ENCODE measurements at places on chromosomes 5 and 9. TPM values are rescaled to one million over a fixed set of nuclear protein-coding genes. Genes with fewer than 3 reads are reported as not detected.

DNA sequence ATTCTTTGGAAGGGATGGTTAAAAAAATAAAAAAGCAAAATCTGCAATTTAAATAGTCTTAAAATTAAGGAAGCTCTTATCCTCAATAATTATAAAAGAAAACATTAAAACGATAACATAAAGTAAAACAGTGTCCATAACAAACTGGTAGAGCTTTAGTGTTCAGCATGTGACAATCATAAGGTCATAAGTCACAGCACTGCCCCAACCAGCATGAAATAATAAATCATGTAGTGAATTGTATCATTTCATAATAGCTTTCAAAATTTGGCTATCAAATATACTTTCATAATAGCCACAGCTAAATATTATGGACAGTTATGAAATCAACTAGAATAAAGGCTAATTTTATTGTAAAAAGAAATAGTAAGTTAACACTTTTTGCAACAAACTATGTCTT, 10.0 kb downstream of the NR3C1 start:
- DNase-seq = no peak

DNA sequence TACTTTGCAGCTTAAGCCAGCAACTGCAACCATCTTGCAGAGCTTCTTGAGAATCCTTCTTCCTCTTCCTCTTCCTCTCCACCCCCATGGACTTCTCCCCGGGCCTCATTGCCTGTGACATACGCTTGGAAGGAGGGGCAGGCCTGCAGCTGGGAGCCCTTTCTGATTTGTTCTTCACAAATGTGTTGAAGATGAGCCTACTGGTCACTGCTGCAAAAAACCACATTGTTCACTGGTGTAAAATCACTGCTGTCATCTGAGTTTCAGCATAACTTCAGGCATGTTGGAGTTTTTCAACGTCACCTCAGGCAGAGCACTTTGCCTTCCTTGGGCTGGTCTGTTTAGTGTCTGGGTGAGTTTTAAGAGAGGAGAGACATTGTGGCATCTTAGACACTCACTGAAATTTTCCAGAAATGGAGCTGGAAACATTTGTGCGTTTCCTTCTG, 7.9 kb downstream of the TJP2 start:
- DNase-seq = no peak

DNA sequence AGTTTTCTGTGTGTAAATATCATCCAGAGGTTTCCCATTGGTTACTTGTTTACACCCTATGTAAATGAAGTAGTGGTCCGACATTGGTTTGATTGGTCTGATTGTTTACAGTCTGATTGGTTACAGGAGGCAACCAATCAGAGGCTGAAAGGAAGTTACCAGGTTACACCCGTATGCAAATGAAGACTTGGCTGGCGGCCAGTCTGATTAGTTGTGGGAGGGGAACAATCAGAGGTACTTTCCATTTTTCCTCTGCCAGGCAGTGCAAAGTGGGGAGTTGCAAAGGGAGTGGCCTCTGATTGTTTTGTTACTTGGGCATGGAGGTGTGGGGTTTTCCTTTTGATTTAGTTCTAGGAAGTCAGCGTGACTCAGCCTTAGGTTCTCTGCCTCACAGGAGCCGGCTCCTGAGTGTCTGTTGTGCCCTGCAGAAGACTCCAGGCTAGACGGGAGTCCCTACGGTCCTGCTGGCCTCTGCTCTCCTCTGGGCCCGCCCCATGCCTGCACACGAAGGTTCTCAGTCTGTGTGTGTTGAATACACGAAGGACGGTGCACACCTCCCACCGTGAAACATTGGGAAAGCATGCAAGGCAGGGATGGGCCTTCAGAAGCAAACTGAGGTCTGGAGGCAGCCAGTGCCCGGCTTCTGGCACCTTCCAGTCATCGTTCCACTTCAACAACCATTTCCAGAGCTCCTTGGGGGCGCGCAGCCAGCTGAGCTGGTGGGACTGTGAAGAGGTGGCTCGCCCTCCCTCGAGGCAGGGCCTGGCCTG, 42.9 kb downstream of the OLFM1 start:
- DNase-seq = peak; percentile 4

GRCh38 chr5:39584927-39585326, 160.1 kb upstream of the DAB2 start:
- DNase-seq = peak; percentile 77

DNA sequence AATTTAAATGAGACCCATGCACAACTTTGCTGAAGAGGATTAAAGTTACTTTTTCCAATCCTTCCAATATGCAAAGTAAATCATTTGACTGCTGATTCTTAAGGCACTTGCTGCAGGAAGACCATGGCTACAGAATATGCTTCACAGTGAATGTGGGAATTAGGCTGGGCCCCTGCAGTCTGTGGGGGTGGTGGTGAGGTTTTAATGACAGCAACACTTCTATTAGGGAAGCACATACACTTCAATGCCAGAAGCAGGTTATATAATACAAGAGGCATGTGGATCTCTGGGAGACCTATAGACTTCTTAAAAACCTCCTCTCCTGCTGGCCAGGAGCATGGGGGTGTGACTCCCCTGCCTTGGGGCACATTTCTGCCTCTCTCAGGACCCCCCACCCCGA, 124.5 kb upstream of the KLF9 start:
- DNase-seq = no peak

DNA sequence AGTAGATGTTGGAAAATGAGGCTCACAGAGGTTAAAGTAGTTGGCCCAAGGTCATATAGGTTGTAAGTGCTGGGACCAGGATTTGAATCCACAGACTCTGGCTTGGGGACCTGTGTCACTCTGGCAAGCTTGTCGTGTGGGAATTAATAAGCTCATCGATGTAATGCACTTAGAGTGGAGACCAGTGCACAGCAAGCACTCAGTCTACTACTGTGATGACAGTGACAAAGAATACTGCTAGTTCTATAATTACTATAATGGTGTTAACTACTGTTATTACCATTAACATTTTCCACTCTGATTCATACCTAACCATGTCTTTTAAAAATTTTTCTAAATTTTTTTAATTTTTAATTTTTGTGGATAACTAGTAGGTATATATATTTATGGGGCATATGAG, 12.8 kb downstream of the PAM start:
- no peak for DNase-seq

DNA sequence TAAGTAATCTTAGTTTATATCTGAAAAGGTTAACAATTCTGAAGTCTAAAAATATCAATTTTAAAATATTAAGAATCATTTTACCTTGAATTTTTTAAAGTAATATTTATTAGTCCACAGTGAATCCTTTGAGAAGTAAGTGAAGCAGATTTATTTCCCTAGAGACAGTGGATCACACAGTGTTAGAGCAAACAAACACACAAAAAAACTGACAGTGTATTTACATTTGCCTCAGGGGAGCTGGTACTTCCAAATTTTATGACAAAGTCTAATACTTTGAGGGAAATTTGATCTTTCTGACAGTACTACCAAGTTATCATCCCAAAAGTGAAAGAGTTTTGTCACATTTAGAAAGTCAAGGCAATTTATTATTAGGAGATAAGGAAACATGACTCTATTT, 1750.6 kb upstream of the CDH9 start:
- DNase-seq = no peak

DNA sequence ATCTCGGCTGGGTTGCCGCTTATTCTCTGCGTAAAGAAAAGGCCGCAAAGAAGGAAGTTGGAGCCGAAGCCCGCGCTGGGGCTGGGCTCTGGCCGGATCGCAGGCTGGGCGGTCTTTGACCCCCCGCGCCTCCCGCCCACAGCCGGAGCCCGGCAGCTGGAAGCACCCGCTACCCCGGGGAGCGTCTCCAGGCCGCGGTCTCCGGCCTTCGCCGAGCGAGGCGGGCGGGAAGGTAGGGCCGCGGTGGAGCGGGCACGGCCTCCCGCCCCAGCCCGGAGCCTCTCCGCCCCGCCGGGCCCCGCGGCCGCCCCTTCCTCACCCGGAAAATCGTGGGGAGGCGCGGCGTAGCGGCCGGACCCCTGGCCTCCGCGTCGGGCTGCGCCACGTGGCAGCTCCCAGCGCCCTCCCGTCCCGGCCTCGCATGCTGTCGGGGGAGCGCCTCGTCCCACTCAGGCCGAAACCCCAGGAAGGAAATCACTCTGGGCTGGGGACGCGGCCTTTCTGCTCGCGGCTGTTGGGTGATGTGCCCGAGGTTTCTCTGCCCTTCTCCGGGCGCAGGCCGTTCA, 12.0 kb downstream of the FOXD1 start:
- DNase-seq = peak; percentile 40

DNA sequence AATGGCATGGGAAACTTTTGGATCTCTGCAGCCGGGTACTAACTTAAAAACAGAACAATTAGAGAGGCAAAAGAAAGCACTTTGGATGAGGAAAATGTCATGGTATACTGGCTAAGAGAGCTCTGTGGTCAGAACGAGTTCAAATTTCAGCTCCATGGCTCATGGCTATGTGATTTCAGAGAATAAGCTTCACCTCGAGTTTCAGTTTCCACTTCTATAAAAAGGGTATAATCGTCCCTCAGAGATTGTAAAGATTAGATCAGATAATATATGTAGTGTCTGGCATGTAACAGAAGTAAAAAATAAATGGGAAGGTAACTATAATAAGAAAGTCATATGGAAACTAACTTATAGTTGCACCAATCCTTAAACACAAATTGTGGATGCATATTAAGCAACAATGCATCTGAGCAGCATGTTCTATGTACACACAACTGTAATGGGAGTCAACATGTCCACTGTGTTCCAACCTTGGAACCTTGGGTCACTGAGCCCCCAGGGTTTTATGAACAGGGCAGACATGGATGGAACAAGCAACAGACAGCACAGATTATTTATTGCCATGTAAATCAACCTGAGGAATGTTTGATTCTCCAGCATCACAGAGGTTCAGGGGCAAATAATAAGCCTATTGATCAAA, 145.4 kb downstream of the MAPKAP1 start:
- DNase-seq = no peak

GRCh38 chr9:89194421-89195130, 16.0 kb upstream of the SHC3 start:
- DNase-seq = no peak

GRCh38 chr5:111070272-111071134, 1.0 kb upstream of the TSLP start:
- peak; percentile 41 for DNase-seq

- no peak for DNase-seq
These were observed 46.0 kb downstream of the RAPGEF1 start for GRCh38 chr9:131693651-131694597.

GRCh38 chr5:168916266-168916665, 337.1 kb upstream of the PANK3 start:
- no peak for DNase-seq

DNA sequence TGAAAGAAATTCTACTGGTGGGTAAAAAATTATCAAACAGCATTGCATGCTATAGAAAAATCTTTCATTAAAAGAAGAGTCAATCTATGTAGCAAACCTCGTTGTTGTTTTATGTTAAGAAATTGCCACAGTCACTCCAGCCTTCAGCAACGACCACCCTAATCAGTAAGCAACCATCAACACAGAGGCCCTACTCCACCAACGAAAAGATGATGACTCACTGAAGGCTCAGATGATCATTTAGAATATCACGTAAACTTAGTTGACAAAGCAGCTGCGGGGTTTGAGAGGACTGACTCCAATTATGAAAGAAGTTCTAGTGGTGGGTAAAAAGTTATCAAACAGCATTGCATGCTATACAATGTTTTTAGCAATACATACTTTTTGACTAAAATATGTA, 242.6 kb downstream of the DRD1 start:
- DNase-seq = peak; percentile 30

DNA sequence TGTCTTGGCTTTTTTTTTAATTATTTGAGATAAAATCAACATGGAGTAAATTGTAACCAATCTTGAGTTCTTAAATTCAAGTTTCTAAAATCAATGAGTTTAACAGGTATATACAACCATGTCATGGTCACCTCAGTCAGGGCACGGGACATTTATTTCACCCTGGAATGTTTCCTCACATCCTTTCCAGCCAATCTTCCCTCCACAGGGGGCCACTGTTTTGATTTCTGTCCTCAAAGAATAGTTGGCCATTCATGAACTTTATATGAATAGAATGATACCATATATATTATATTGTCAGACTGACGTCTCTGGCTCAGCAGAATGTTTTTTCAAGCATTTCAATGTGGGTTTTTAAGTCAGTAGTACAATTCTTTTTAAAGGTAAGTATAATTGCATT, 806 bp downstream of the ZNF474 start:
- no peak for DNase-seq

- DNase-seq = peak; percentile 12
These were observed 63.3 kb upstream of the CKS2 start for GRCh38 chr9:89247431-89248353.

- DNase-seq = peak; percentile 67
These were observed 2112.1 kb downstream of the MAT2B start for GRCh38 chr5:165617491-165617890.

DNA sequence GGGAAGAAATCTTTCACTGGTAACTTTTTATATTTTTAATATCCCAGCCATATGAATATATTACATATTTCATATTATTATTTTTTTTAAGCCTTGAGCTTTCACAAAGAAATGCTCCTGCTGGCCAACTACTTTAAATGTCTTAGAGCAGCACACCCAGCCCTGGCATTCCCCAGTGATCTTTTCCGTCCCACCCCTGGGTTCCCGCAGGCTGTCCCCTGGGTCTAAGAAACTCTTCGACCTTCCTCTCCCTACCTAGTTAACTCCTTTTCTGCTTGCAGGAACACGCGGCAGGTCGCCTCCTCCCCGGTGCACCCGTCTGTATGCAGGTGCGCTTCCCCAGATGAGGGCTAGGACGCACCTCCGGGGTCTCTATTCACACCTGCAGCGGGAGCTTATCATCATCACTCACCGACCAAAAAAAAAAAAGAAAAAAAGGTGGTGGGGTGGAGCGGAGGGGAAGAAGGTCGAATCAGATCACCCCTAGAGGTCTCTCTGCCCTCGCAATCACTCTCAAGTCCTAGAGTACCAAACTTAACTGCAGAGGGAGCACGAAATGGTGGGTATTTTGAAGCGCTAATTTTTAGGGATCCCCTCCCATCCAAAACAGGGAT, 696 bp downstream of the ZFP62 start:
- DNase-seq = no peak

Gene DRD1
- total RNA-seq = 2.6 TPM

Gene SLC46A2
- not detected for total RNA-seq

Gene ADGRD2
- not detected for total RNA-seq

Gene C8G
- 1.2 TPM for total RNA-seq

Gene OR13C5
- not detected for total RNA-seq

Gene SNAPC3
- 33.1 TPM for total RNA-seq

Gene ALDH1A1
- 45.2 TPM for total RNA-seq

Gene OR1Q1
- not detected for total RNA-seq
